ENCODE measurements at places on chromosomes 6 and 20.

DNA sequence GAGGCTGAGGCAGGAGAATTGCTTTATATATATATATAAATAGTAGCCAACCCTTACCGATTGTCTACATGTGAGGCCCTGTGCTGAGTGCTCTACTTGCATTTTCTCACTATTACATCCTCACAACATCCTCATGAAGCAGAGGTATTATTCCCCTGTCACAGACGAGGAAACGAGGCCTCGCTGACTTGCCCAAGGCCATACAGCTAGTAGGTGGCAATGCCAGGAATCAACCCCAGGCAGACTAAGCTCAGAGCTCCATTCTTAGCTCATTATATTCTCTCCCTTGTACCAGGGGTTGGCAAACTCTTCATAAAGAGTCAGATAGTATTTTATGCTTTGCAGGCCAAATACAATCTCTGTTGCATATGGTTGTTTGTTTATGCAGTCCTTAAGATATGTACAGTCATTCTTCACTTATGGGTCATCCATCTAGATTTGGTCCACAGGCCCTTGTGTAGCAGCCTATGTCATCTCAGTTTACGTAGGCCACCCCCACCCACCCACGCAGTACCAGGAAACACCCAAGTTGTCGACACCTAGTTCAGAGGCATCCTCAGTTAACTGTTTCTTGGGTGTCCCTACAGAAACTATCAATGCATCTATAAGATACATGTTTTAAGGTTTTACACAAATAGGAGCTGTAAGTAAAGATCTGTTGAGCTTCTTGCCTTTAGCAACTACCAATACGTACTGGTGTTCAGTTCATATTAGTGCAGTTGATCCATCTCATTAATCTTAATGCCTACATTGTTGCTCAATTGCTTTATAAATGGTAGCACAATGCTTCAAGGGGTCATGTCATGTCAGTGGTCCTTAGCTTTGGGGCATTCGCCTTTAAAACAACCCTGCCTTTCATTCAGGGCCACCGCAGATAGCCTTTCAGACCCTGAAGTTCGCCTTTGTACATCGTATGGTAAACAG is 3.0 kb downstream of the CASS4 start:
- no peak for DNase-seq

DNA sequence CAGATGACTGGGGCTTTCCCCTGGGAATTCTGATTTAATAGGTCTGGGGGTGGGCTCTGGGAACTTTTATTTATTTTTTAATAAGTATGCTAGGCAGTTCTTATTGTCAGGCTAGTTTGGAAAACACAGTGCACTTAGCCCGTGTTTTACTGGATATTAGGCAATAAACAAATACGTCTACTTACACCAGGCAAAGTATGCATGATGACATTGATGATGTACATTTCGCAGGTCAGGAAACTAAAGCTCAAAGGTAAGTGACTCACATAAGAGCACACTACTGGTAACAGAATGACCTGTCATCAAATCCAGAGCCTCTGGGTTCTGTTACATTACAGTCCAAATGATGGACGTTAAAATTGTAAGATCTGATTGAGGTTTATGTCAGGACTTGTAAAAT is 144.4 kb upstream of the EXOC2 start:
- DNase-seq = no peak

- no peak for DNase-seq
These were observed 303.1 kb downstream of the CDH26 start for GRCh38 chr20:60261333-60261732.

- DNase-seq = no peak
These were observed 147.5 kb downstream of the THBS2 start for GRCh38 chr6:169106176-169106575.

DNA sequence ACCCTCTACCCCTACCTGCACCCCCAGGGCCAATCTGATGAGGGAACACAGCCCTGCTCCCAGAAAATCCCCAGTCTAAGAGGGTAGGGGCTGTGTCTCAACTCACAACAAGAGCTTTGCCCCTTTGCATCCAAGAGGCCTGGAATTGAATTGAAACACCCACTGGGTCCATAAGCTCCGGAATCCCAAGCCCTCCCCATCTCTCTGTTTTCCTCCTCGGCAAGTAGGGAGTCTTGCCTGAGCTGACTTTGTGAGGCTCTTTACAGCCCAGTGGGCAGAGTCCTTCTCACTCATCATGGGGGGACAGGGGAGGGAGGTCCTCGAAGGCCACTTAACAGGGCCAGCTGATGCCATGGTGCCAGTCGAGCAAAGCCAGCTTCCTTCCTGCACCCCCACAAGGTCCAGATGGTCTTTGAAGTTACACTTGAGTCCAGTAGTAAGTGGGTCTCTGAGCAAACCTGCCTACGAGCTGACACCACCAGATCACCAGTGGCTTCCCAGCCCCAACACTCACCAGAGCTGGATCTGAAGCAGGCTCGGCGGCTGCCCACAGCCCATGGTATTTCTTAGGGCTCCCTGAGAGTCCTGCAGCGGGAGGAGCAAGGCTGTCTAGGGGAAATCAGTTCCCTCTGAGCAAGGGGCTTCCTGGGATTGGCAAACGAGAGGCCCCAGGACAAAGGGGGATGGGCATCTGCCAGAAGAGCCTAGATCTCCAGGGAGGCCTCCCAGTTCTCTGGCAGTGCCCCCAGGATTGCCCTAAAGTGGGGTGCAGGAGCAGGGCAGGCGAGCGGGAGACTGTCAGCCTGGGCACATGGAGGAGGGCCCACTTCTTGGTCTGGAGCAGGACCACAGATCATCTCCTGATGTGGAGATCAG is 144.5 kb downstream of the VEGFA start:
- no peak for DNase-seq

DNA sequence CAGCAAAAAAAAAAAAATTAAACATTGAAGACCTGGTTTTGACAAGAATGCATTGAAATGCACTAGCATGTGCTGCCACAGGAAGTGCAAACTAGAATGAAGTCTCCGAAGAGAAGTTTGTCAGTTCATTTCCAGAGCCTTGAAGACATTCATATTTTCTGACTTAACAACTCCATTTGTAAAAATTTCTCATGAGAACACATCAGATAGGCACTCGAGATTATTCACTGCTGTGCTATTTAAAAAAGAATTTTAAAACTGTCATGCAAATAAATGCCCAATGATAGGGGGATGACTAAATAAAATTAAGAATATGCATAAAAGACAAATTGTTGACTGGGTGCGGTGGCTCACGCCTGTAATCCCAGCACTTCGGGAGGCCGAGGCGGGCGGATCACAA is 394.6 kb upstream of the JARID2 start:
- DNase-seq = no peak

DNA sequence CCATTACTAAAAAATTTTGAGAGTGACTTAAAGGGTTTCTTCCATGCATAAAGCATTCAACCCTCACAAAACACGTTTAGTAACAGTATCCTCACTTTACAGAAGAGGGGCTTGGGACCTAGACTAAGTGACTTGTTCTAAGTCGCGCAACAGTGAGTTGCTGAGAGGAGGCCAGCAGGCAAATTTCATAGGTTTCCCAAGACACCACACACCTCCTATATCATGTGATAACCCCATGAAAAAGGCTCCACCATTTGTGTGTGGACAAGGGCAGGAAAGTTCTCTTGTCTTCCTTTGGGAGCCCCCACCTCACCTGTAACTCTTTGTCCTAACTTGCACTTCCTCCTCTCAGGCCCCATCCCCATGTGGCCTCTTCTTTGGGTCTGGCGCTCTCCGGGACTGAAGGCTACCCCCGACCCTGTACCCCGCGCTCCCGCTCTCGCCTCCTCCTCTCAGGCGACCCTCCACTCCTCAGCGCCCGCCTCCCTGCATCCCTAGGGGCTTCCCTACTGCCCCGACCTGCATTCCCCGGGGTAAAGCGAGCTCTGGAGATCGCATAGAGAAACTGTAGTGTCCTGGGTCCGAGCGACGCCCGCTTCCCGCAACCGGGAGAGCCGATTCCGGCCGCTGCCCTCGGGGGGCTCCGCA is 392 bp downstream of the PSMB8 start:
- DNase-seq = no peak

- peak; percentile 84 for DNase-seq
These were observed 11.7 kb downstream of the TFEB start for GRCh38 chr6:41723530-41724227.

GRCh38 chr6:148987982-148988381 is 241.2 kb downstream of the UST start:
- DNase-seq = no peak

GRCh38 chr6:157621406-157621805 is 201.6 kb upstream of the SNX9 start:
- no peak for DNase-seq

- no peak for DNase-seq
These were observed 45.9 kb downstream of the CCDC170 start for GRCh38 chr6:151539506-151540268.

DNA sequence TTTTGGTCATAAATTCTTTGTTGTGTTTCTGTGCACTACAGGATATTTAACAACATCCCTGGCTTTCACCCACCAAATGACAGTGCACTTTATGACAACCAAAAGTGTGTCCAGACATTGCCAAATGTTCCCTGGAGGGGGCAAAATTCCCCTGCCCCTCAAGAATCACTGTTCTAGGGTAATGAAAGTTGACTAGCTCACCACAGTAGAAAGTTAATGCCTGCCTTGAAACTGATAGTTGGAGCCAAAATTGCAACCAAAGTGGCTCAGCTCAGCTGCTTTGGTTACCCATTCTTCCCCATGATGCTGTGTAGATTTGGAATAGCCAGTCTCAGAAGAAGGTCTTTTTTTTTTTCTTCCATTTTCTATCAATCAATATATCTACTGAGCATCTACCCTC is 150.6 kb downstream of the RALGAPA2 start:
- no peak for DNase-seq

All from GM04504 (cell line).